ENCODE measurements at places on chromosomes 4 and X.

GRCh38 chrX:12949927-12950656 lies 24.8 kb upstream of the TMSB4X start:
- DNase-seq = peak; percentile 79

- DNase-seq = peak; percentile 89
Observed at GRCh38 chr4:3461515-3462291, 1.4 kb upstream of the DOK7 start.

- DNase-seq = no peak
Observed at GRCh38 chr4:108540536-108540935, 79.8 kb upstream of the RPL34 start.

GRCh38 chrX:103155201-103155600 lies 59.7 kb upstream of the BEX4 start:
- no peak for DNase-seq

GRCh38 chrX:36787752-36788151 lies 220.4 kb upstream of the FAM47C start:
- DNase-seq = no peak

DNA sequence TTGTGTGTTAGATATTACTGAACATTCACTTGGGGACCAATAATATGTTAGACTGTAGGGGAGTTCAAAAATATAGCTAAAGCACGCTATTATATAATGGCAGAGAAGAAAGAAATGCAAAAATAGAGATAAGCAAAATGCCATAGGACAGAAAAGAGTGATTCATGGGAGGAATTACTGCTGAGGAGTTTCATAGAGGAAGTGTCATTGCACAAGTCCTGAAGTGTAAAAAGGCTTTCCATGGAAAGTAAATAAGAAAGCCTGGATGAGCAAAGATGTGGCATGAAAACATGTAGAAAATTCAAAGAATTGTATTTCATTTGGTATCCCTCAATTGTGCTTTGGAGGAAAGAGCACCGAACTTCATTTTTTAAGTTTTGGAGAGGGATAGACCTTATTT lies 14.5 kb downstream of the HMGB2 start:
- DNase-seq = no peak

- DNase-seq = no peak
Observed at GRCh38 chrX:57737881-57738280, 57.8 kb upstream of the NLRP2B start.

GRCh38 chr4:153824501-153824900 lies 35.6 kb upstream of the SFRP2 start:
- DNase-seq = no peak

DNA sequence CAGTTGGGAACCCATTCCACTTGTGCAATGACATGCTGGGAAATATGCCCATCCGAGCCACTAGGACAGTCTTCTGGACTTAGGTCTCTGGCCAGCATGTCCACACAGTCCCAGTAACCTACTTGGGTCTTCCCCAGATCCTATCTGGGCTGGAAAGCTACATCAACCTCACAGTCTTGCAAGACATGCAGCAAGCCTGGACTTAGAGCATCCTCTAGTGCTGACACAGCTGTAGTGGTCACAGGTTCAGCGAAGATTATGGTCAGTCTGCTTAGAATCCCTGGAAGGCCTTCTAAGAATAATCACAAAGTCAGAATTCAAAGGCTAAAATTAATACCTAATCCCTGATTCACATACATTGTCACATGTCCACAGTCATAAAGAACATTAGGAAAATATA lies 842.7 kb downstream of the STPG2 start:
- DNase-seq = no peak

DNA sequence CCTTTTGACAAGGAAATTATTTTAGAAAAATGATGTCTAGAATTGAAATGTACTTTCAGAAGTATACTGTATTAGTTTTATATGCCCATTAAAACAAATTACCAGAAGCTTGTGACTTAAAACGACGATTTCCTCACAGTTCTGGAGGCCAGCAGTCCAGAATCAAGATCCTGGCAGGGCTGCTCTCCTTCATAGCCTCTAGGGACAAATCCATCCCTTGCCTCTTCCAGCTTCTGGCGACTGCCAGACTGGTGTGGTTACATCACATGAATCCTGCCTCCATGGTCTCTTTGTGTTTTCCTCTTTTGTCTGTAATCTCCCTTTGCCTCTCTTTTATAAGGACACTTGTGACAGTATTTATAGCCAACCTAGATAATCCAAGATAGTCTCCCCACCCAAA lies 97.1 kb downstream of the IQCM start:
- peak; percentile 39 for DNase-seq
